ENCODE measurements at places on chromosomes 2 and 18.

DNA sequence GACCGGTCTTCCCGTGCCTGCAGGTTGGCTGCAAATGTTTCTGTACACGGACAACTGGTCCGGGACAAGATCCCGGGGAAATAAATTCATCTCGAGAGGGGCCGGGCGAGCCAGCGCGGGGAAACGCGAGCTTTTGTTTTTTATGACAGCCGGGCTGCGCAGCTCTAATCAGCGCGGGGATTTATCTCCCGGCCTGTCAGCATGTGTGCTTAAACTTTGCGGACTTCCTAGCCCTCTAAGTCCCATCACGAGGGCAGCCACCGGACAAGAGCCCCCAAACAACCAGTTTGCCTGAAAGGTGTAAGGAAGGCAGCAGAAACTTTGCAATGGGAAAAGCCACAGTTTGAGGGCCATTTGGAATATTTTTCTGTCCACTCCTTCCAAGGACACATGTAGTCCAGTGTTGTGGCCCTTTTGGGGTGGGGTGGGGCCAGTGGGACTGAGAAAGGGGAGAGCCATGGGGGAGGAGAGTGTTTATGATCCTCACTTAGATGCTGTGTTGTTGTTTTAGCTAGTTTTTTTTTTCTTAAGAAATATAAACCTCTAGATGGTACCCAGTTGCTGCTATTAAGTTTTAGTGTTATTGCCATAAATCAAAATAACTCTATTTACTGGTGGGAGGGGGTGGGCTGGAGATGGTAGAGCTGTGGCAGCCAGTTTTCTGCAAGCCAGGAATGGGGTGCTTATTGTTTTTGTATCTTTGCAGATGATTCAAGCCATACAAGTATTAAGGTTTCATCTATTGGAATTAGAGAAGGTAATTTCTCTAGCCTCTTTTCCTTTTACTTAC lies 6.0 kb downstream of the MEIS1 start:
- DNase-seq, result no peak

DNA sequence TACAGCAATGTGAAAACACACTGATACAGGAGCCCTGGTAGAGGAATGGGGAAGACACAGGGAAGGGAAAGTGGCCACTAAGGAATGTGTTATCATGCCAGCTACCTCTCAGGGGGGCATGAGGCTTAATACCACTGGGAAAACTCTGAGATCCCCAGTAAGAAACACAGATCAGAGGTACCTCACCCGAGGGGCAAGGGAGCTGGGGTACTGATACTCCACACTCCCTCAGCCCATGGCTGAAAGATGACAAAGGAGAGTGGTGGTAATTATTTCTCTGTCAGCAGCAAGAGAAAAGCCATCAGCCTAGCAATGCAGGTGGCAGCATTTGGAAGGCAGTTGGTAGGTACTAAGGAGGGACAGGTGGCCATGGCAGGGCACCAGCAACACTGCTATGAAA lies 434.8 kb downstream of the NBAS start:
- no peak for DNase-seq

GRCh38 chr2:186755066-186755465 lies 61.2 kb downstream of the FAM171B start:
- no peak for DNase-seq

- no peak for DNase-seq
These were observed 586.5 kb upstream of the SLC8A1 start for GRCh38 chr2:41038408-41038807.

- DNase-seq, result no peak
These were observed 136.6 kb downstream of the SPAG16 start for GRCh38 chr2:213420828-213421385.

DNA sequence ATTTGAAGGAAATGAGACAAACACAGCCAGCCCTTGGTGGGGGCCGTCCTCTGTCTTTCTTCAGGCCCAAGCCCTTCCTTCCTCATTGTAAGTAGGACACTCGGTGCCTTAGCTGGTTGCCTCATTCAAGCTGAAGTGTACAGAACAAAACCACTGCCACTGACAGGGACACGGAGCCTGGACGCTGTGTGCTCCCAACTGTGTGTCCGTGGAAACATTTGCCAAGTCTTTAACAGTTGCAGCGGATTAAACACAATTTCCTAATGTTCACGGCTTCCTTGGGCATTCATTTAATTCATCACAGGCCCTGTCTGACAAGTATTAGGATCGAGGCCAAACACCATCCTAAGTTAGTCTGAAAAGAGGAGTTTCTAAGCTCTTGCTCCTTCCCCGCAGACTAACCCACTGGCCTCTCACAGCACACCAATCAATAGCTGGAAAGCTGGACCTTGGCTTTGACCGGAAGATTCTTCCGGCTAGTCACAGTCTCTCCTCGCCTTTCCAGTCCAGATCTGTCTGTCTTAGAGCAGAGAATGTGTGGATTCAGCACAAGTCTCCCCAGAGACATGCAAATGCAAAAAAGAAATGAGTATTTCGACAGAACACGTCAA lies 68.7 kb upstream of the ACSL3 start:
- DNase-seq, result no peak

All from stimulated activated CD4-positive, alpha-beta T cell treated with anti-CD3 and anti-CD28 coated beads, Interleukin-1b, Interleukin-23, amount 100 ng/mL, for 24 hours (primary cell).